ENCODE measurements at places on chromosomes 3 and 15.

GRCh38 chr3:156787001-156787400 lies 39.2 kb upstream of the LEKR1 start:
- no peak for DNase-seq

DNA sequence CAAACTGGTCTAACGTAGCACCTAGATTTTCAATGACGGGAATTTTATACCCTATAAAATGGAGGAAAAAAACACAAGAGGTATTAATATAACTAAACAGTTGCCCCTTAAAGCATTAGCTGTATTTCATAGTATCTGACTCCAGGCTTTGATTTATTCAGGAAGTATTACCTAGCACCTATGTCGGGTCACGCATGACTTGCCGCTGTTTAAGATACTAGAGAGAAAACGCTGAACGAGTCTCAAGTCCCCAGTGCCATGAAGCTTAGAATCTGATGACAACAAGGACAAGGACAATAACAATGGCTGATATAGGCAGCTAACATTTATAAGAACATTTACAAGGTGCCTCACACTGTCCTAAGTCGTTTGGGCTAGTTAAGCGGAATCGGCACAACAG lies 1.9 kb downstream of the SNRPA1 start:
- peak; percentile 27 for DNase-seq

DNA sequence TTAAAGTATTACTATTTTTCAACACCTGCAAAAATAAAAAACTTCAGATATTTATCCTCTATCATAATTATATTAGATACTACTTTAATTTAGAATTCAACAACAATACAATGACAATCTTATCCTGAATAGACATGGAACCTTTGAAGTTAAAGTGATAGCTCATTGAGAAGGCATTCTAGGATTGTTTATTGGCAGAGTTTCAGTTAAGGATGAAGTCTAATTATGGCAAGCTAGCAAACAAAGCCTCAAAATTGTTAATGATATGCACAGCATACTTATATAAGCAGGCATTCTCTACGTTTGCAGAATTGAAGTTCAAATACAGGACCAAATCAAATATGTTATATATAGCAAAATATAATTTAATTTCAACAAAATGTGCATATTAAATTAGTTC lies 91.2 kb upstream of the ABI3BP start:
- no peak for DNase-seq

DNA sequence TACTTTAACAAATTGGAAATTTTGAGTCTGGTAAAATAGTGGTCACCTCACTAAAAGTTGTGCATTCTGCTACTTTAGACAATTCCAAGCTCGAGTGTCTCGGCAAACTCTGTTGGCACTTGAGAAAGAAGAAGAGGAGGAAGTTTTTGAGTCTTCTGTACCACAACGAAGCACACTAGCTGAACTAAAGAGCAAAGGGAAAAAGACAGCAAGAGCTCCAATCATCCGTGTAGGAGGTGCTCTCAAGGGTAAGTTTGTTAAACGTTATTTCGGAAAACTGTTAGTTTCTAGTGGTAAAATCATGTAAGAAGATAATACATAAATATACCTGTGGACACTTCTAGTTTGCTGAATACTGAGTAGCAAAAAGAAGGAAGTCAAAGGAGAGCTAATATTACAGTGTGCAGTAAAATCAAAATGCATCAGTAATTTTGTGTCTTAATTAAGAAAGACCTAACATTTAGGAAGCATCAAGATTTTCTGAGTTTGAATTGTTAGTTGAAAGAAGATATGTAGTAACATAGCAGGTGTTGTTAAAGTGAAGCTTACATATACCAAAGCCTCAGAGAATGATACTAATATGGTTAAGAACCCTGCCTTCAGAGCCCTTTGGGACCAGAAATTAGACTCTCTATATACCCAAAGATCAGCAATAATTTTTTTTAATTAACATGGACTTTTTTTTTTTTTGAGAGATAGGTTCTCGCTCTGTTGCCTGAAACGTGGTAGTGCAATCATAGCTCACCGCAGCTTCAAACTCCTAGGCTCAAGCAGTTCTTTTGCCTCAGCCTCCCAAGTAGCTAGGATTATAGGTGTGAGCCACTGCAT lies 23.0 kb downstream of the BUB1B start:
- DNase-seq = no peak

- DNase-seq = no peak
Observed at GRCh38 chr15:49789436-49789835, 168.6 kb downstream of the DTWD1 start.

DNA sequence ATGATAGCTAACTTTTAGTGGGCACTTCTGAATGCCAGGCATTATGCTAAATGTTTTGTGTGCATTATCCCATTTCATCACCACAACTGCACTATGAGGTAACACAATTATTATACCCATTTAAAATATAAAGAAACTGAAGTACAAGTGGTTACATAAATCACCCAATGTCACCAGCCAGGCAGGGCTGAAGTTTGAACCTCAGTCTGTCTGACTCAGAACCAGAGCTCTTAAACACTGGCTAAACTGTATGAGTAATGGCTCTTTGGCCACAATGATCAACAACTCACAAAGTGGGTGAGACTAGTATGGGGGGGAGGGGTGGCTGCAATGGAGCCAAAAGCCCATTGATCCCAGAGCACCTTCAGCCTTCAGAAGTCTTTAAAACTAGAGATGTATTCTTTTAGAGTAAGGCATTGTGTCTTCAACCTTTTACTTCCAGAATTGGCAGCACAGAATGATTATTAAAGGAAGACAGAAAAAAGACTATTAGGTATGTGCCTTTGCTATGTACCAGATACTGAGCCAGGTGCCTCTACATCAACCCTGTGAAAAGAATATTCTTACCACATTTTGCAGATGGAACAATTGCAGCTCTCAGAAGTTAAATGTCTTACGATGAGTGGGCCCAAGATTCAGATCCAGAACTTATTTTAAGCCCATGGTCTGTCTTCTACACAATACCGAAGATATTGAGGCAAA lies 166.9 kb downstream of the UACA start:
- DNase-seq = no peak

- no peak for DNase-seq
Observed at GRCh38 chr15:80061582-80061981, 2.1 kb downstream of the ZFAND6 start.

DNA sequence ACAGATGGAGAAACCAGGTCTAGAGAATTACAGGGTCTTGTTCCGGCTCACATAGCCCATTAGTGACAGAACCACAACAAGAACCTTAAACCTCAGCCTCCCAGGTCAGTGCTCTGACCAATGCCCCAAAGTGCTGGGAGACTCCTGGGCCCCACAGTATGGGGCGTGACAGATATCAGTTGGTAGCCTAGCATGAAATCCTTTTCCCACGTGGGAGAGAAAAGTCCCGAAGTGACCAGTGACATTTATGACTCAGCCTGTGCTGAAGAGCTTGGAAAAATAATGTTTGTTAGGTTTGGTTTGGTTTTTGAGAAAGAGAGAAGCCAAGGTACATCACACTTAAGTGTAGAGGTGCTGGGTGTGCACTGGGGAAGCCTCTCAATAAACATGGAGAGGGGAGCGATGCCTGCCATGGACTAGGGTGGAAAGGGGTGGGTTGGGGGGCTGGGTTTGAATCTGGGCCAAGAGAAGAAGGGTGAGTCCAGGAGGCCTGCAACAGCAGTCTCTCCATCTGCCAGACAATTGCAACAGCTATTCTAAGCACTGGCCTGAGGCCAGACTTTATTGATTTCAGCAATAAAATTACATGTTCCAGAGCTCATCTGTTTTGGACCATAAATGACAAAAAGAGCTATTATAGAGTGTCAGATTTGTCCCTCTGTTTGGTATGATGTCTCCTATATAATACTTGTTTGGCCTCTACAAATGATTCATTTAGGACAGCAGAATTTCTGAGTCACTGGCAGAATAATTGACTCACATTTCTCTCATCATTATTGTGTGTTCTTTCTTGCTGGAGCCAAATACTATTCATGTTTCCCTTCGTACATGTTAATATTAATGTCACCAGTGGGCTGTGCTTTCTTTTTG lies 43.4 kb downstream of the C2CD4A start:
- DNase-seq = no peak

- no peak for DNase-seq
Observed at GRCh38 chr3:43768381-43768973, 77.7 kb downstream of the ABHD5 start.

DNA sequence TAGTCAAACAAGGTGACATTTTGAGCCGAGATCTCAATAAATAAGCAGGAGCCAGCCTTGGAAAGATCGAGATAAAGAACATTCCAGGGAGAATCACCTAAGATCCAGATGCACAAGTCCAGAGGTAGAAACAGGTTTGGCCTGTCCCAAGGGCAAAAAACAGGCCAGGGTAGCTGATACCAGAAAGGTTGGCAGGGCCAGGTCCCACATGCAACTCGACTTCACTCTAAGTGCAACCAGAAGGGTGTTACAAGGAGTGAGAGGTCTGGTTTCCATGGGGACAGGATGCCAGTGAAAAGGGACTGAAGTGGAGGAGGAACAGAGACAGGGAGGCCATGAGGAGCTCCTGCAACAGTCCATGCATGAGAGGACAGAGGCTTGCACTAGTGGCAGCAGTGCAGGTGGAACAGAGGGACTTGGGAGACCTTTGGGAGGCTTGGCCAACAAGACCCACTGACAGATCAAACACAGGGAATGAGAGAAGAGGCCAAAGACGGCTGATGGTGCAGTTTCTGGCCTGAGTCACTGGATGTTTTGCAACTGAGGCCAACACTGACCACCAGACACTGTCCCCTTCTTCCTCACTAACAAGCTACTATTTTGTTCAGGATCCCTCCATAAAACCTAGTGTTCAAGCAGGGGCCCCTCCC lies 5.2 kb downstream of the TPRA1 start:
- no peak for DNase-seq

GRCh38 chr3:140370686-140371085 lies 307.2 kb upstream of the TRIM42 start:
- no peak for DNase-seq

GRCh38 chr15:80487839-80488390 lies 83.7 kb downstream of the ARNT2 start:
- no peak for DNase-seq

GRCh38 chr3:69292185-69292584 lies 93.7 kb downstream of the FRMD4B start:
- no peak for DNase-seq
